ENCODE measurements at places on chromosomes 12 and 14. TPM values are rescaled to one million over a fixed set of nuclear protein-coding genes. Genes with fewer than 3 reads are reported as not detected.

The TMEM52B gene
- total RNA-seq = 0.21 TPM

DNA sequence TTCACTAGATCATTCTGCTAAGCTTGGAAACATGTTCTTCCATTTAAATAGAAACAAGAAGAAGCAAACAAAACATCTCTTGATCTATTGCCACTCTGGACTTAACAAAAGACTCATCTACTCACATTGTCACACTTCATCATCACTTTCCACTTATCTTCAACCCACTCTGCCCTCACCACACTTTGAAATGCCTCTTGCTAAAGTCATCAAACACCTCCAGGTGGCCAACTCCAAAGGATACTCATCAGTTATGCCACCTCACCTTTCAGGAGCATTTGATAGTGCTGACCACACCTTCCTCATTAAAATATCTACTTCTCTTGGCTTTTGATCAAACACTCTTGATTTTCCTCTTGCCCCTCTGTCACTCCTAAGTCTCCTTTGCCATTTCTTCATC is 7.2 kb downstream of the EFCAB11 start:
- H3K36me3 ChIP-seq = no peaks in the 10 kb centered on the region
- no peaks in the 10 kb centered on the region for H3K27me3 ChIP-seq
- no peaks in the 10 kb centered on the region for H3K4me1 ChIP-seq

DNA sequence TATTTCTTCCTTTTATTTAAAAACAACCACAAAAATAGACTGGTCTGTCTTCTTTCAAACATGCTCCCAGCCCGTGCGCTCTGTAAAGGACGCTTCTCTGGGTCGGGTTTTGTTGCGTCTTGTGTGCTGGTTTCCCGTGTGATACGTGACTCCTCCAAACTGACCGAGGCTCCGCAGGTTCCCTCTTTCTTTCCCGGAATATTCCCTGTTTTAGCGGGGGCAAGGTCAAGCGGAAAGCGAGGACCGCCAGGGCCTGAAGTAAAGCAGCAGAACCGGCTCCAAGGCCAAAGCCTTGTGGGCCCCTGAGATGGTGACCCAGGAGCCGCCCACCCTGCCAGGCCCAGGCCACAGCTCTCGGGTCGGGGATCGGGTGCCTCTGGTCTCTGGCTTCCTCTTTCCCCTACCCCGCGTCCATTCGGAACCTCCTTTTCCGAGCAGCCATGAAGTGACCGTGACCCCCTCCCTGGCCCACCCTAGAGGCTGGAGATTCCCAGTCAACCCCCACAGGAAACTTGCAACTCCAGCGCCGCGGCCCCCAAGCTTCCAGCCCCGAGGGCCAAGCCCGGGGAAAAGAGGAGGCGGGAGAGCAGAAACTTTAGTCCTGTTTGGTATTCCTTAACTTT is 885 bp upstream of the HOXC10 start:
- no peaks in the 10 kb centered on the region for H3K36me3 ChIP-seq
- peaks cover 93% of the 10 kb centered on the region for H3K27me3 ChIP-seq
- H3K27ac ChIP-seq = peak overlapping the region; percentile 30
- DNase-seq = no peak
- no peak overlapping the region for H3K4me3 ChIP-seq

The ERP27 gene
- not detected for total RNA-seq

- no peak for DNase-seq
- no peaks in the 10 kb centered on the region for H3K36me3 ChIP-seq
- H3K4me1 ChIP-seq = no peaks in the 10 kb centered on the region
- H3K27ac ChIP-seq = no peak overlapping the region
- H3K4me3 ChIP-seq = no peak overlapping the region
Observed at GRCh38 chr12:2364631-2365051, 311.9 kb downstream of the CACNA1C start.

GRCh38 chr12:94228488-94228907 is 80.1 kb downstream of the PLXNC1 start:
- DNase-seq = no peak
- no peaks in the 10 kb centered on the region for H3K36me3 ChIP-seq
- no peak overlapping the region for H3K27ac ChIP-seq
- H3K4me1 ChIP-seq = no peaks in the 10 kb centered on the region

DNA sequence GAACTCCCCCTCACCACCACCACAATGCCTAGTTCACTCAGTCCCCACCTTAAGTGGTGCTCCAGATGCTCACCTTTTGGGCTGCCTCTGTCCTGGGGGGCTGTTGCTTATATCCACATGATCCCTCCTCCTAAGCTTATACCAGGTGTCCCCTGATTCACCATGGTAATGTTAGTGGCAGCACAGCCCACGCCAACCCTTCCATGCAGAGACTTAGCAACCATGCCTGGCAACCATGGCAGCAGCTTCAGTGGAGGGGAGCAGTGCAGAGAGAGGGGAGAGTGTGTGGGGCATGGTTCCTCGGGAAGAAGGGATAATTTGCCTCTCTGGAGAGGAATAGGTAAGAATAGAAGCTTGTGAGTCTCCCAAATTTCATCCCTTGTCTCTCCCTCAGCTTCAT is 1.2 kb upstream of the DDN start:
- H3K4me1 ChIP-seq = peaks cover 30% of the 10 kb centered on the region
- H3K36me3 ChIP-seq = no peaks in the 10 kb centered on the region
- no peak overlapping the region for H3K4me3 ChIP-seq
- no peak overlapping the region for H3K27ac ChIP-seq
- no peak for DNase-seq

GRCh38 chr14:75944607-75945241 is 37.1 kb downstream of the TGFB3 start:
- no peaks in the 10 kb centered on the region for H3K36me3 ChIP-seq
- H3K4me1 ChIP-seq = no peaks in the 10 kb centered on the region
- DNase-seq = no peak
- no peaks in the 10 kb centered on the region for H3K27me3 ChIP-seq
- no peak overlapping the region for H3K4me3 ChIP-seq

GRCh38 chr14:36942522-36943245 is 229.7 kb downstream of the SLC25A21 start:
- no peaks in the 10 kb centered on the region for H3K4me1 ChIP-seq
- no peaks in the 10 kb centered on the region for H3K36me3 ChIP-seq
- no peak for DNase-seq
- H3K4me3 ChIP-seq = no peak overlapping the region
- H3K27me3 ChIP-seq = no peaks in the 10 kb centered on the region

DNA sequence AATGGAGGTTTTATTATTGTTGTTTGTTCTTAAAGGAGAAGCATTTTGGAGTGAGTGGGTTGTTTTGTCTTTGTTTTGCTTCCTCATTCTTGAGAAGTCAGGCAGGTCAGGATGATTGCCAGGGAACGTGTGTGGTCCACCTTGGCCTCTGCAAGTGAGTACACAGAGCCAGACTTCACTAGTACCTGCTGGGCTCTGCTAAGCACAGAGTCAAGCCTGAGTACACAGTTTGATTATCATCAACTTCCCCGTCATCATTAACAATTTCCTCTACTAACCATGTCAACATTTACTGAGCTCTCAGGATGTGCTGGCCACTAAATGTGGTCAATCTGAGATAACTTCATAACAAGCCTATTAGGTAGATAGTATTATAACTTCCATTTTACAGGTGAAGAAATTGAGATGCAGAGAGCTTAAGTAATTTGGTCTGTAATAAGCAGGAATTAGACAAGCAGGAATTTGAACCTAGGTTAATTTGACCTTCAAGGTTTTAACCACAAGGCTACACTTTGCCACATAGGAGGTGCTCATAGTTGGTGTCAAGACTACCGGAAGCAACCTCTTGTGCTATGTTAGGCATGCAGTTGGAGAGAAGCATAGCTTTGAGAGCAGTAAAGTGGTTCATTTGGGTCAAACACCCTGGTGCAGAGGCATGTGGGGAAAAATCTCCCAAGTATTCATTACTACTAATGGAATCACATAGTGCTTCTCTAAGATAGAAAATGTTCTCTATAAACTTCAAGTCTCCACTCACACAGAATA is 178.3 kb downstream of the NUAK1 start:
- no peak overlapping the region for H3K27ac ChIP-seq
- no peak overlapping the region for H3K4me3 ChIP-seq
- no peaks in the 10 kb centered on the region for H3K27me3 ChIP-seq
- no peaks in the 10 kb centered on the region for H3K36me3 ChIP-seq

The KRT6C gene
- not detected for total RNA-seq

DNA sequence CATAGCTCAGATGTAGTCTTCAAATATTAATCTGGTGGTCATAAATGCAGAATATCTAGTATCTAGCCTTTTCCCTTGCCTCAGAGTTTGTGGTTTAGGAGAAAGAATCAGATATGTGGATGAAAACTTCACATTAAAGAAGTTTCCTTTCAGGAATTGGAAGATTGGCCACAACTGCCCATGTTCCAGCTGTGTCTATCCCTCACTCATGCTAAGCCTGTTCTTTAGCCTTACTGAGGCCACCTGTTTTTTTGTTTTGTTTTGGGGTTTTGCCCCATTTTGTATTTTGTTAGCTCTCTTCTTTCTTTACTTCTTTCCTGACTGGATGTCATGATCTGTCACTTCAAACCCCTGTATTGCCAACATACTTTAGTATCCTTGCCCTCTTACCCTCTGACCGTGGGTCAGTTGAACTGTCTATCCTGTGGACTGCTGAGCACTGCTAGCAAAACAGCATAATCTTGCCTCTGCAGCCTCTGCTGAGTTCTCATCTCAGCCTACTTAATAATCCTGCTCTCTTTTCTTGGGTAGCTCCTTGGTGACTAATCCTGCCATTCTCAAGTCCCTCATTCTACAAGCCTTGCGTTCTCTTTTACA is 22.0 kb upstream of the CCT2 start:
- H3K27me3 ChIP-seq = no peaks in the 10 kb centered on the region
- no peak for DNase-seq
- H3K27ac ChIP-seq = no peak overlapping the region
- peaks cover 14% of the 10 kb centered on the region for H3K36me3 ChIP-seq
- no peak overlapping the region for H3K4me3 ChIP-seq

- H3K36me3 ChIP-seq = no peaks in the 10 kb centered on the region
- no peak for DNase-seq
- peak overlapping the region; percentile 97 for H3K27ac ChIP-seq
- H3K4me3 ChIP-seq = no peak overlapping the region
Observed at GRCh38 chr12:53378222-53378621, 1.8 kb upstream of the SP1 start.

DNA sequence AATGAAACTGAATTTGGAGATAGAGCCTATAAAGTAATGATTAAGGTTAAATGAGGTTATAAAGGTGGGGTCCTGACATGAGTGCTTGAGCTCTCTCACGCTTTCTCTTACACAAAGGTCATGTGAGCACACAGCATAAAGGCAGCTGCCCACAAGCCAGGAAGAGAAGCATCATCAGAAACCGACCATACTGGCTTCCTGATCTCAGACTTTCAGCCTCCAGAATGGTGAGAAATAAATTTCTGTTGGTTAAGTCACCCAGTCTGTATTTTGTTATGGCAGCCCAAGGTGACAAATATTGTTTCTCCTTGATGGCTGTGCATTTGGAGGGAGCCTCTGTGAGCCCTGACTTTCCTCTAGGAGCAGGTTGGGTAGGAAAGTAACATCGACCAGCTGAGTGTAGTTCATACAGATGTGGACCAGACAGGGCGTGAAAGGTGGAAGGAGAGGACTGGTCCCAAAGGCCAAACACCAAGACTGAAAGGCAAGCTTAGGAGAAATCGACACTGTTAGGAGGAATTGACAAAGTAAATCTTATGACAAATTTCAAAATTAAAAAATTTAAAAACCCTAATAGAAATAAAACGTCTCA is 97.6 kb upstream of the SLC38A2 start:
- no peak overlapping the region for H3K27ac ChIP-seq
- H3K4me1 ChIP-seq = no peaks in the 10 kb centered on the region
- no peak for DNase-seq
- H3K36me3 ChIP-seq = no peaks in the 10 kb centered on the region
- H3K27me3 ChIP-seq = no peaks in the 10 kb centered on the region

DNA sequence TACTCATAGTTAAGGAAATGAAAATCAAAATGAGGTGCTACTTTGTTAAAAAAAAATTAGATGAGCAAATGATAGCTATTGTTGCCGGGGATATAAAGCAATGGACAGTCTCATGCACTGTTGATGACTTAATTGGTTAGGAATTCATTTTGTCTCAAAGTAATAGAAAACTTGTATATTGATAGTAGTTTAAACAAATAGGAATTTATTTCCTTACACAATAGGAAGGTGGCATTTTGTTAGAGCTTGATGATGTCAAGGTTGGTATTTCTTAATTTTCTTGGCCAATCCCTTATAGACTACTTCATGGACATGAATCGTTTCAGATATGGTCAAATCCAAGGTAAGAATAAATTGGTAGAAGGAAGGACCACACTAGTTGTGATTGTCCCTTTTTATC is 7.8 kb downstream of the PRPF39 start:
- H3K27me3 ChIP-seq = no peaks in the 10 kb centered on the region
- no peak for DNase-seq
- no peak overlapping the region for H3K27ac ChIP-seq
- H3K4me3 ChIP-seq = no peak overlapping the region
- peaks cover 14% of the 10 kb centered on the region for H3K4me1 ChIP-seq
- no peaks in the 10 kb centered on the region for H3K36me3 ChIP-seq

The STAB2 gene
- total RNA-seq = not detected

The SLC5A8 gene
- not detected for total RNA-seq

The NAV3 gene
- total RNA-seq = 60.5 TPM

- no peak overlapping the region for H3K27ac ChIP-seq
- no peaks in the 10 kb centered on the region for H3K27me3 ChIP-seq
- H3K4me1 ChIP-seq = no peaks in the 10 kb centered on the region
- no peaks in the 10 kb centered on the region for H3K36me3 ChIP-seq
Observed at GRCh38 chr14:69008421-69008884, 29.4 kb upstream of the ACTN1 start.

GRCh38 chr12:113594967-113595366 is 123.3 kb upstream of the LHX5 start:
- H3K27me3 ChIP-seq = peaks cover 15% of the 10 kb centered on the region
- no peaks in the 10 kb centered on the region for H3K4me1 ChIP-seq
- DNase-seq = no peak
- no peak overlapping the region for H3K4me3 ChIP-seq

GRCh38 chr12:24909667-24910066 is 39.2 kb downstream of the BCAT1 start:
- H3K27me3 ChIP-seq = no peaks in the 10 kb centered on the region
- DNase-seq = peak; percentile 77
- H3K27ac ChIP-seq = no peak overlapping the region
- no peak overlapping the region for H3K4me3 ChIP-seq
- no peaks in the 10 kb centered on the region for H3K4me1 ChIP-seq

The PPP4R3A gene
- total RNA-seq = 88.3 TPM

The PPFIA2 gene
- 20.3 TPM for total RNA-seq

- H3K36me3 ChIP-seq = no peaks in the 10 kb centered on the region
- H3K27me3 ChIP-seq = no peaks in the 10 kb centered on the region
- no peak for DNase-seq
- no peak overlapping the region for H3K27ac ChIP-seq
- H3K4me1 ChIP-seq = no peaks in the 10 kb centered on the region
Observed at GRCh38 chr12:51621156-51621922, 30.3 kb downstream of the SCN8A start.

All from tibial nerve (tissue), 4 donors.